ENCODE measurements at places on chromosomes 2 and 18.
A peak's percentile ranks its signal among the peaks of the same experiment; 100 is the strongest.

DNA sequence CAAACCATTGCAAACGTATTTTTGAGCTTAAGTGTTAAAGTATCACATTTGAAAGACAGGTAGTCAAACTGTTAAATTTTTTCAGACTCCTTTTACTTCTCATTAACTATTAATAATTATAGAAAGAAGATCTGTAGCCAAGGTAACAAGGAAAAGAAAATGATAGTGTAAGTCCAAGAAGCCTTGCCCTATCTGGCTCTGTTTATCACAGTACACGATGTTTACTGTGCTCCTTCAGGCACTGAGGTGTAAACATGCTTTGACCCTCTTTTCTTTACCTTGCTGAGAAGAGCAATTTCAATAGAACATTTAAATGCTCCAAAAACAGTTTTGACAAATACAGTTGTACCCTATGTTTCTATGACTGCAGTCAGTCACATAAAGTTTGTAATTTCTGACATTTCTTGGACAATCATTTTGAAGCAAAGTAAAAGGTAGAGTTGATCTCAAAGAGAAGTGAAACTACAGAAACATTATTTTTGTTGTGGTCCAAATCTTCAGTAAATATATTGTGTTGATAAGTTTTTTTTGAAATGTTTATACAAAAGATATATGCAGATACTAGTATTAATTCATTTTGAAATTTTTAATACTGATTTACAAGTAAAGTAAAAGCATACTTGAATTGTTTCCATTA, 152.6 kb upstream of the KYNU start:
- no peak for DNase-seq

GRCh38 chr2:179574061-179574519, 287.3 kb downstream of the ZNF385B start:
- DNase-seq, result no peak

GRCh38 chr2:152566728-152567069, 150.6 kb downstream of the PRPF40A start:
- DNase-seq, result no peak

- DNase-seq, result no peak
Measured at GRCh38 chr2:71876542-71877451, 270.9 kb downstream of the CYP26B1 start.

- no peak for DNase-seq
Measured at GRCh38 chr2:223096235-223096970, 44.4 kb downstream of the KCNE4 start.

DNA sequence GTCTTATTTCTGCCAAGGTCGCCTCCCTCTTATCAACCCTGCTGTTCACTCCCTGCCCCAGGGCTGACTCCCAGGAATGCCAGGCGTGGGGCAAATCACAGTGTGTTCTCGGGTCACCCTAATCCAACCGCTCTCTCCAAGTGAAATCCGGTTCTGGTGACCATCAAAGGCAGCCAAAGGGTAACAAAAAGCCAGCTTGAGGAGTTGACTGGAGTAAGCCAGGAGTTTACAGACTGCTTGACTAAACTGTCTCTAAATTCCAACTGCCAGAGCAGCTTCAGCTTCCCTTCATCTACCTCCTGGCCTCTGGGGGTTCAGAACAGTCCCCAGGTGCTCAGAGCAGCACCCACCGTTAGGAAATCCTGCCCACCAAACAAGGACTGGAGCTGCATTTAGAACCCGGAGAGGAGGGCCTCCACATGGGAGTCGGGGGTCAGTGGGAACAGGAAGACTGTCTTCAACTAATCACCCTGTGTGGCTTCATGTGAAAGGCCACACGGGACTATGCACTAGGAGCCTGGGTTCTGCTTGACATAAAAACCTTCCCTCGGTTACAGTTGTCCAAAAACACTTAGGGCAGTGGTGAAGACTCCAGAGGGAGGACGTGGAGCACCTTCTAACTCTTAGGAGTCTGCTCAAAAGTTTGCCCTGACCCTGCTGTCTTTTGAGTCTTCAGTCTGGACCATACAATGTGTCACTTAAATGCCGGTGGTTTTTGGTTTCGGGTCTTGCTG, 24.2 kb upstream of the MCFD2 start:
- no peak for DNase-seq

DNA sequence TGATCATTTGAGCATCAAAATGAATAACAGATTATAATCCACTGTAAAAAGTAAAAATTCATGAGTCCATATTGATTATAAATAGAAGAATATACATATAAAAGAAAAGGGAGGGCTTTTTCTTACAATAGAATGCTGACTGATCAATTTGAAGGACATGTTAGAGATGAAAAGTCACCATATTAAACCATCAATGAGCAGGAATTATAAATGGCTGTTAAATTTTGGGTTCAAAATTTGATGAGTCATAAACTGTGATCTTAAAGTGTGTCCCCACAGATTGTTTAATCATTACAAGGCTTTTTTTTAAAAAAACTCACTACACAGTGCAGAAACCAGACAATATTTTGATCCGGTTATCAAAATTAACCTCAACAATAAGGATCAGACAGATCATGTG, 434.5 kb downstream of the BCL11A start:
- no peak for DNase-seq

DNA sequence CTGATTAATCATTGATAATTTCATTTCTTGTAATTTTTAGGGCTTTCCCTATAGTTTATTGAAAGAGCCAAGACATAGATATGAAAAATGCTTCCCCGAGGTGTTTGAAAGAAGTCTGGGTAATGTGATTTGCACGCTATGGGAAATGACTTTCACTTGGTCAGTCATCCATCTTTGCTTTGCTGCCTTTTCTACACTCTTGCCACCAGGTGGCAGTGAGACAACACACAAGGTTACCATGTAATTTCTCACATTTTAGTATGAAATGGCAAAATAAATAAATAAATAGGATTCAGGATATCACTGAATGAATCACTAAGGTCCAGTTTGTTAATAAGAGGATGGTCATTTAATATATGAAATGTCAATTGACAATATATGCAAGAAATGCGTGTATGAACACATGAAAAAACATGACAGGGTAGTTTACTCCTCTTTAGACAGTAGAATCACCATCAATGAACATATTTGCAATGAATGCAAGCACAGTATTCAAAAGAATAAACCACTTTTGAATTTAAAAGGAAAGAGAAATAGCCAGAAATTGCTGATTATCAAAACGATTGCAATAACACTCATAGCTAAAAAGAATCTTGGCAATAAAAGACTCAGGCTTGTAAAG, 52.2 kb upstream of the KCNH7 start:
- no peak for DNase-seq

GRCh38 chr2:62992561-62992960, 58.1 kb upstream of the OTX1 start:
- no peak for DNase-seq

- no peak for DNase-seq
Measured at GRCh38 chr2:46082531-46083485, 214.4 kb upstream of the EPAS1 start.

DNA sequence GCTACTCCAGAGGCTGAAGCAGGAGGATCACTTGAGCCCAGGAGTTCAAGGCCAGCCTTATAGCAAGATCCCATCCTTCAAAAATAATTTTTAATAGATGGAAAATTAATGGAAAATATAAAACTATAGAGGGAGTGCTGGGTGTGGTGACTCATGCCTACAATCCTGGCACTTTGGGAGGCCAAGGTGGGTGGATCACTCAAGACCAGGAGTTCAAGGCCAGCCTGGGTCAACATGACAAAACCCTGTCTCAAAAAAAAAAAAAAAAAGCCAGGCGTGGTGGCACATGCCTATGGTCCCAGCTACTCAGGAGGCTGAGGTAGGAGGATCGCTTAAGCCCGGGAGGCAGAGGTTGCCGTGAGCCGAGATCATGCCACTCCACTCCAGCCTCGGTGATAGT, 48.0 kb downstream of the AP1S3 start:
- no peak for DNase-seq

DNA sequence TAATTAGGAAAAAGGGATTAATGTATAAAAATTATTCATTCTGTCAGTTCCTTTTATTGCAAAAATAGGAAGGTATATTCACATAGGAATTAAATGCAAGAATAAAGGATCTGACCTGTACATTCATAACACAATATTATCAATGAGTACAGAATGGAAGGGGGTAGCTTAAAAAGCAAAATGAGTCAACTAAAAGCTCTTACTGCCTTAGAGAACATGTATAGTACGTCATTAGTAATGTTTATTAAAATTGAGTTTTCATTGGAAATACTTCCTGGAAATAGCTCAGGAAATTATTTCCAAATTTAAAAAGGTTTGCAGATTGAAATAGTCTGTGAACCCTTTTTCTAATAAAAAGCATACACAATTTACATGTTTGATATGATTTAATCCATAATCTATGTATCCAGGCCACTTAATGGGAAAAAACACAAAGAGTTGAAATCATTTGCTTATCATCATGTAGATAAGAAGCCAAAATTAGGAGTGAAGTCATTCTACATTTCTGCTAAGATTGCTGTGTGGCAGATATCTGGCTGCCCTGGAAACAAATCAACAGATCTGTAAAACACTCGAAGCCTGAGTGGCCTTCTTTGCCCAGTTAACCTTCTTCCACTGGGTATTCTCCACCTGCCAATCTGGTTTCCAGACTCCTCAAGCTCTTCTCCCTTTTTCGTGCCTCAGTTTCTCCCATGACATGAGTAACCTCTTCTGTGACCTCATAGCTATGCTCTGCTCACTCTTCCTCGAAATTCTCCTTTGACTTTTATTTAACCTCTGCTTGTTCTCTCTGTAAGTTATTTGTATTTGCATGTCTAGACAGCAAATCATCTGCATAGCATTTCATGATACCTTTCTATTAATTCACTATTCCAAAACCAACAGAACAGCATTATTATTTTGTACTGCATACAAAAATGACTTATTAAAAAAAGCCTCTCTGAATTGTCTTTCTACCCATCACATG, 181.2 kb upstream of the REV1 start:
- DNase-seq, result no peak

DNA sequence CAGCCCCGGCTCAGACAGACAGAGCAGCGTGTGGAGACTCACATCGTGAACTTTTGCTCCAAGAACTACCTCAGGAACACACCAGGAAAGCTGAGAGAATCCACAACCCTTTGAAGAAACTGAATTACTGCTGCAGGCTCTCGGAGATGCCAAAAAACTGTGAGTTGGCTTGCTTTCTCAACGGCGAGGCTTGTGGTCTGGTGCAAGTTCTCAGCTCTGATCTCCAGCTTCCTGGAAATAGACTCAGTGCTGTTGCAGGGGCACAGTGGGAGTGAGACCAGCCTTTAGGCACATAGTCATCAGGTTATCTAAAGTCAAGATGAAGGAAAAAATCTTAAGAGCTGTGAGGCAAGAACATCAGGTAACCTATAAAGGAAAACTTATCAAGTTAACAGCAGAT, 273.7 kb upstream of the LRATD1 start:
- DNase-seq, result no peak

DNA sequence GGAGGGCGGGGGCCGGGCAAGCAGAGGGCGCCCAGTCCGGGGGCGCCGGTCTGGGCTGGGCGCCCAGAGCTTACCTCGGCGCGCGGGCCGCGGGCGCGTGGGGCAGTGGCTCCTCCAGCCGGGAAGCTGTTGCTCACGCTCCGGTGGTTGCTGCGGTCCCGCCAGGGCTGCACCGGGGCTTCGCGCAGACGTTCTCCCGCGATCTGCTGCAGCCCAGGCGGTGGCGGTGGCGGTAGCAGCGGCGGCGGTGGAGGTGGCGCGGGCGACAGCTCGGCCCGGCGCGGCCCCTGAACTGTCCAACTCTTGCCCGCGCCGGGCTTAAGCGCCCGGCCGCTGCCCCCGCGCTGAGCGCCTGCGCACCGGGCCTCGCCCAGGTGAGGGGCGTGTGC, 391 bp downstream of the ZNF385B start:
- peak; percentile 21 for DNase-seq
